CD4-positive, CD25-positive, alpha-beta regulatory T cell (primary cell): ENCODE measurements at places on chromosomes 7 and 10.
A peak's percentile ranks its signal among the peaks of the same experiment; 100 is the strongest.

DNA sequence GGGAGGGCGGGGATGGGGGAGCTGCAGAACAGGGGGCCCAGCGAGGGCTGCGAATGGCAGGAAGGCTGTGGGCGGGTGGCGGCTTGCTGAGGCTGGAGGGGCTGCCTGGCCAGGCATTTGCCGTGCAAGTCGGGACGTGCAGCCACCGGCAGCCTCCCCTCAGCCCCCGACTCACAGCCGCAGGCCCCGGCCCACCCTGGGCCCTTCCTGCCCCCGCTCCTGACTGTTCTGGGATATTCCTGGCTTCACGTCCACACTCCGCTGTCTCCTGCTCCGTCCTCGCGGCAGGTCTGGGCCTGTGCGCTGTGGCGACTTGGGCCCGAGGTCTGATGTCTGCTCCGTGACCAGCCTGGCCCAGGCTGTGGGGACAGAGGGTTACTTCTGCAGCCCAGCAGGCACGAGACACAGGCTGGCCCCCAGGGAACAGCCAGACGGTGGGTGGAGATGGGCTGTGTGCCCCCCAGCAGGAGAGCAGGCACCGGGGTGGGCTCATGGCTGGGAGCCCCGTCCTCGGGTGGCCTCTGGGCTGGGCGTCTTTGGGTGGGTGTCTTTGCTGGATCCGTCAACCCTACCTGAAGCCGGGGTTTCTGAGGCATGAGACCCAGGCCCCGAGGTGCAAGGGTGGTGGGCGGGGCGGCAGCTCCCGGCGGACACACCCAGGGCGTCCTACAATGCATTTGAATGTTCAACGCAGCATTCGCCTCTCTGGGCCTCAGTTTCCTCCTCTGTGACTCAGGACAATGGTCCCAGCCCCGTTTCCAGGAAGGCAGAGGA is 86.5 kb downstream of the FOXL3 start:
- DNase-seq, result no peak

- no peak for DNase-seq
Measured at GRCh38 chr7:24706211-24707170, 50.8 kb downstream of the GSDME start.

DNA sequence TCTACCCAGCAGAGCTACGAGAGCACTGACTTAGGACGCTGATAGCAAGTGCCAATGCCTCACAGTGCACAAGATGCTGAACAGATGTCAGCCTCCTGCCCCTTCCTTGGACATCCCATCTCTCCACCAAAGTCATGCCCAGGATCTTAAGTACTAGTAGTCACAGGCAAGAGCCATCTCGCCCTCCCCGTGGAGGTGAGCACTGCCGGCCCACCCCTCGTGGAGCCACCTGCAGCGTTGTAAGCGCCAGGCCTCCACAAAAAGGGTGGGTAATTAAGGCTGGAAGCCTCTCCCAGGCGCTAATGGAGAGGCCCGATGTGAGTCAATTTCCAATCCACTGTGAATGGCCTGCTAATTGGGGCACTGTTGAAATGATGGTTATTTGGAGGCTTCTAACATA is 156.2 kb downstream of the GRID1 start:
- no peak for DNase-seq

DNA sequence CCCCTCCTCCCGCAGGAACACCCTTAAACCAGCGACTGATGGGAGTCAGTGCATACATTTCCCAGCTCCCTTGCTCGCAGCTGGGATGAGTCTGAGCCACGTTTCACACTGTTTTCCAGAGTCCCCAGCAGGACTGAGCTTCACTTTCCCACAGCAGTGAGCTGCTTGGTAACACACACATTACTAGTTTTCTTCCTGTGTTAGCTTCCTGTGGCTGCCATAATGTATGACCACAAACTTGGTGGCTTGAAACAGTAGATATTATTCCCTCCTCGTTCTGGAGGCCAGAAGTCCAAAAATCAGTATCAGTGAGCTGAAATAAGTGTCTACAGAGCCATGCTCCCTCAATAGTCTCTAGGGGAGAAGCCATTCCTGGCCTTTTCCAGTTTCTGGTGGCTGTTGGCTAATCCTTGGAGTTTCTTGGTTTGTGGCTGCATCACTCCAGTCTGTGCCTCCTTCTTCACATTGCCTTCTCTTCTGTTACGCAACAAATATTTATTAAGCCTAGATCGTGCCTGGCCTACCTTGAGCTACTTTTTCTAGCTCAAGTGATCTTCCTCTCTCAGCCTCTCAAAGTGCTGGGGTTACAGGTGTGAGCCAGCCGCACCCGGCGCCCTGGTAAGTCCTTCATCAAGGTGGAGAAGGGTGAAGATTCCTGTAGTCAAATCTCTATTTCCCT is 26.2 kb upstream of the CARD11 start:
- no peak for DNase-seq

- DNase-seq, result peak; percentile 86
Measured at GRCh38 chr10:72087969-72088888, at the start of gene SPOCK2. Gene SPOCK2, minus strand, starts transcription at chr10:72088551. Its CDS starts 223 bp downstream, at chr10:72088328.

- DNase-seq, result no peak
Measured at GRCh38 chr10:60041489-60042133, 135.3 kb upstream of the CCDC6 start.

DNA sequence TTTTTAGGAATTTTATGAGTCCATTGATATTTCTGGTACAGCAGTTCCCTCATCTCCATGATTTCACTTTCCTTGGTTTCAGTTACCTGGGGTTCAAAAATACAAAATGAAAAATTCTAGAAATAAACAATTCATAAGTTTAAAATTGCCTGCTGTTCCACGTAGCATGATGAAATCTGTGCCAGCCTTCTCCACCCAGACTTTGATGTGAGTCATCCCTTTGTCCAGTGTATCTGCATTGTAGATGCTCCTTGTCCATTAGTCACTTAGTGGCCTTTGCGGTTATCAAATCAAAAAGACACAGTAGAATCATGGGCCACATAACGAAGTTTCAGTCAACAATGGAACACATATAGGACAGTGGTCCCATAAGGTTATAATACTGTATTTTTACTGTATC is 286.9 kb downstream of the PTEN start:
- DNase-seq, result no peak

- no peak for DNase-seq
Measured at GRCh38 chr7:141480953-141481352, 70.3 kb upstream of the AGK start.

GRCh38 chr7:4768597-4769569 is 6.5 kb upstream of the AP5Z1 start:
- no peak for DNase-seq
